Esophagus muscularis mucosa (tissue), 4 donors: ENCODE measurements at places on chromosomes 1 and 21. TPM values are rescaled to one million over a fixed set of nuclear protein-coding genes. Genes with fewer than 3 reads are reported as not detected.

Gene LCE2B
- not detected for total RNA-seq

Gene NPPB
- total RNA-seq, result not detected

Gene IFI16
- total RNA-seq, result 25.7 TPM

Gene AGMAT
- total RNA-seq, result not detected

Gene ETNK2
- total RNA-seq, result 6.2 TPM

Gene SYT2
- total RNA-seq, result 0.19 TPM

Gene HDGF
- 124 TPM for total RNA-seq

Gene ZFYVE9
- total RNA-seq, result 42.8 TPM

Gene TCHHL1
- not detected for total RNA-seq
